ENCODE measurements at places on chromosomes 1 and 21.

- DNase-seq = no peak
Observed at GRCh38 chr21:31299291-31300147, 44.5 kb downstream of the TIAM1 start.

GRCh38 chr1:31781756-31782371 is 17.7 kb upstream of the ADGRB2 start:
- DNase-seq = peak; percentile 54

DNA sequence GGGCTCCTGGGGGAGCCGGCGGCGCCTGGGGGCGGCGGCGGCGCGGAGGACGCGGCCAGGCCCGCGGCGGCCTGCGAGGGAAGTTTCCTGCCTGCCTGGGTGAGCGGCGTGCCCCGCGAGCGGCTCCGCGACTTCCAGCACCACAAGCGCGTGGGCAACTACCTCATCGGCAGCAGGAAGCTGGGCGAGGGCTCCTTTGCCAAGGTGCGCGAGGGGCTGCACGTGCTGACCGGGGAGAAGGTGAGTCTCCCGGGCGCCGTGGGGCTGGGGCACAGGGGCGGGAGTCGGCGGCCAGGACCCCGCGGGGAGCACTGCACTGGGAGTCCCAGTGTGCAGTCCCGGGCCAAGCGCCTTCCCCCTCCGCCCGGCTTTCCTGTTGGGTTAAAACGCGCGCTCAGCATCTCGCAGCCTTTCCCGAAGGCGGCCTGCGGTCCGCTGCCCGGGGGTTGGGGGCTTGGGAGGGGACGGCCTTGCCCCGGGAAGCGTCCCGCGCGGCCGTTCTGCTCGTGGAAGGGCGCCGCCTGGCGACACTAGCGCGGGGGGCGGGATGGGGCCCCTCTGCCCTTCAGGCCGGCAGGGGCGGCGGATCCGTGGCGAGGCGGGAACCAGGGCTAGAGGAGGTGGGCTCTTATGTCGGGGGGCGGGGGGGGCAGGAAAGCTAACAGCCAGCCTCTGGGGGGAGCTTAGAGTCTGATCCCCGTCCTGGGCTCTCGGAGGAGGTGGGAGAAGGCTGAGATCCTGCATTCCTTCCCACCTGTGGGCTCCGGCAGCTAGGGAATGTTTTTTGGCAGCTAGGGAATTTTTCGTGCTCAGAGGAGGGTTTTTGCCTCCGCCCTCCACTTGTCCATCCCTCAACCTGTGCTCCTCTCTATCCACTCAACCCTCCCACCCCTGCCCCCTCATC is 1.1 kb downstream of the HUNK start:
- DNase-seq = peak; percentile 42

DNA sequence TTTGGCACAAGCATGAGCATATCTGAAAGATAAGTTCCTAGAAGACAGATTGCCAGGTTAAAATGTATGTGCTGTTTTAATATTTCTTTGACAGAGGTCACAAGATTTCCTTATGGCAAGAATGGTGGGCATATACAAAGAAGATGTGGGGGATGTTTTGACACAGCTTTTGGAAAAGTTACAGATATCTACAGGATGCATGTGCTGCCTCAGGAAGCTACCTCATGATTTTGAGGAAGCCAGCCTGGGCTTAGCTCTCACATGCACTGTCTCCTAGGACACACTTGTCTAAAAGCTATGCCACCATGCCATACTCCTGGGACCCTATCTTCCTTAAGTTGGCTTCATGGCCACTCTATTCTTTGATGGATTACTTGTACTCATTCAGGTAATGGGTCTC is 99.9 kb downstream of the C1orf94 start:
- DNase-seq = no peak

GRCh38 chr1:220804202-220804586 is 17.5 kb downstream of the MTARC1 start:
- no peak for DNase-seq

DNA sequence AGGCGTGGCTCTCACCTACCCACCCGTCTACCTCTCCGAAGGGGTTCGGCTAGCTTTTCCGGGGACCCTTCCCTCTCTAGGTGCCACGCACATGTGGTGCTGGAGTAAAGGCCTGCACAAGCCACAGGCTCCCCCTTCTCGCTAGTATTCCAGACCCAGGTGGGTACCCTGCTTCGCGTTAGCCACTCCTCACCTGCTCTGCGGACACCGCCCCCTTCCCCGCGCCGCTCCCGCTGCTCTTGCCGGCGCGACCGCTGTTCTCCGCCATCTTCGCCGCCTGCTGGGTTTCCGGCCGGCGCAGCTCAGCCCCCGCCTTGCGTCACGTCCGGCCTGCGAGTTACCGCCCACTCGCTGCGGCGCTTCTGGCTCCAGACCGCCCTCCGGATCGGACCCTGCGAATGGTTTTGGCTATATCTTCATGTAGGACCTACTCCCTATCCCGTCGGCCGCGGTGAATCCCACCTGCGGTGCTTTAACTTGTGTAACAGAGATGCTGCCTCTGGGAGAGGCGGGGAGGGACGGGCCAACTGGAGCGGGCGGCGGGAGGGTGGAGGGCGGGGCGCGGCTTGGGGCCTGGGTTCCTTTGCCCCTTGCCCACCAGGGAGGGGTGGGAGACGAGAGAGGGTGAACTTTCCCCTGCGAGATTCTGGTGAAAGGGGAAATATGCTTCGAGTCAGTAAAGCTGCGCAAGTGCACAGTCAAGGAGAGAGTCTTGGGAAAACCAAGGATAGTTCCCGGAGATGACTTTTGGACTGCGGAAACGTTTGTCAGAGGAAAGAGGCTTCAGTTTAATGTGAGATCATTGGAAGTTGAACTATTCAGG is at the start of the genes NIT1 and PFDN2:
Gene NIT1, plus strand, starts transcription at position 347 of the 823 bp plus-strand sequence. Its CDS starts 72 bp downstream, at position 419.
Gene PFDN2, minus strand, starts transcription at position 279 of the 823 bp plus-strand sequence. Its CDS starts 11 bp downstream, at position 268.
- DNase-seq = peak; percentile 57

GRCh38 chr1:206972728-206973127 is 2.5 kb upstream of the FCAMR start:
- DNase-seq = no peak

DNA sequence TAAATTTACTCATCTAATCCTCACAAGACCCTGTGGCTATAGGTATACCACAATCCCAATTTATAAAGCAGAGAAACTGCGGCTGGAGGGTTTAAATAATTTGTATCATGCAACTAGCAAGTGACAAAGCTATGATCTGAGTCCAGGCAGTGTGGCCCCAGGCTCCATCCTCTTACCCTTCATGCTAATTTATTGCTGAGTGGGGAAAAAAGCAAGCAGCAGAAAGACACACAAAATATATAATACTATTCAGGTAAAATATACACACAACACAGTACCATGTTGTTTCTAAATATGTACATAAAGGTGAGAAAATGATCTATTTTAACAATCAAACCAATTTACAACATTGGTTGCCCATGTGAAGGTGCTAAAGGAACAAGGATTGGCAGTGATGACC is 17.3 kb upstream of the LORICRIN start:
- no peak for DNase-seq

DNA sequence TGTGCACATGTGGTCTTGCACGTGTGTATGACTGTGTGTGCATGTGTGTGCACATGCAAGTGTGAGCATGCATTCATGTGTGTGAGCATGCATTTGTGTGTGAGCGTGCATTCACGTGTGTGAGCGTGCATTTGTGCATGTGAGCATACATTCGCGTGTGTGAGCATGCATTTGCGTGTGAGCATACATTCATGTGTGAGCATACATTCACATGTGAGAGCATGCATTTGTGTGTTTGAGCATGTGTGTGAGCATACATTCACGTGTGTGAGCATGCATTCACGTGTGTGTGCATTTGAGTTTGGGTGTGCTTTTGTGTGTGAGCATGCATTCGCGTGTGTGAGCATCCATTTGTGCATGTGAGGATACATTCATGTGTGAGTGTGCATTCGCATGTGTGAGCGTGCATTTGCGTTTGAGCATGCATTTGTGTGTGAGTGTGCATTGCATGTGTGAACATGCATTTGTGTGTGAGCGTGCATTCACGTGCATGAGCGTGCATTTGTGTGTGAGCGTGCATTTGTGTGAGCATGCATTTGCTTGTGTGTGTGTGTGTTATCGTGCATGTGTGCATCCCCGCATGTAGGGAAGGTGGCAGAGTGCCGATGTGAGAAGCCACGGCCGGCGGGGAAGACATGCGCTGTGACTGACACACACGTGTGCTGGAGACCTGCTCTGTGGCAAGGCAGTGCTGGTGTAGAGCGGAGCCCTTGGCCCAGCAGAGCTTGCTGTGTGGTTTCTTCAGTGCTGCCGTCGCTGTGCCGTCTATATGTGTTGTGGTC is 18.2 kb downstream of the ITGB2 start:
- DNase-seq = no peak

DNA sequence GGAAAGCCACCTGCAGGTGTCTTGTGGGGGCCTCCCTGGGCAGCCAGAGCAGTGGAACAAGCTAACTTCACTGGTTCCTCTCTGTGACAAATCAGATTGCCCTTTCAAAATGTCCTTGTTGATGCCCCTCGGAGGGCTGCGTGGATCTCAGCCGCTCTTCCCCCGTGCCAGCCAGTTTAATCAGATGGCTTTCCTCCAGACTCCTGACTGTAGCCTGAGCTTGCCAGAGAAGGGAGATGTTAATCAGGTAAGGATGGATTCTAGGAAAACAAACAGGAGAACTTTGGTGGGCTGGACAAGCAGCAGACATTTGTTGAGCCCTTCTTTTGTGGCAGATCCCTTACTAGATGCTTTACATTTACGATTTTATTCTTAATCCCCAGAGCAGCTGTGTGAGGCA is 88.2 kb downstream of the DMRTA2 start:
- DNase-seq = no peak

DNA sequence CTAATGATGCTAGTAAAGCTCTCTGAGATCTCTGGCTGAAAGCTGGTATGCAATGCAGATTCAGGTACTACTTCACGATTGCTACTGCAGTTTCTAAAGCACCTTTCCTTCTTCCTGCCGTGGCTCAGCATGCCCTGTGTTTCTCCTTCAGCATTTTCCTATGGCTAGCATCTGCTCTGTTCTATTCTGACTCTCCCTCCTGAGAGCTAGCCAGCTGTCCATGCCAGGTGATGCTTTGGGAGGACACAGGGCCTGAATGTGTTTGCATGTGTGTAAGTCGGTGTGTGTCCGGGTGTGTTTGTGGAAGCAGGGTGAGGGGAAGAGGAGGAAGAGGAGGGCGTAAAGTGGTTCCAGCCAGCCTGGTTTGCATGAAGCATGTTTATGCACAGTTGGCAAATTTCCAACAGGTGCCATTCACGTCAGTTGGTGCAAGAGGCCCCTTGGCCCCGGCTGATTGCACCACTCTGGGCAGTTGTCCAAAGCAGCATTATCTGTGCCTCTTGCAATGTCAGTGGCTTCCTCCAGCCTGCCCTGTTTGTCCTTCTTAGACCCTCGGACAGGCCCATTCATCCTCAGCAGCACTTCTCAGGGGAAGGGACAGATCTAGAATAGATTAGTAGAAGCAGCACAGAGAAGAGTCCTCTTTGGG is 433.3 kb downstream of the DISC1 start:
- DNase-seq = peak; percentile 71

DNA sequence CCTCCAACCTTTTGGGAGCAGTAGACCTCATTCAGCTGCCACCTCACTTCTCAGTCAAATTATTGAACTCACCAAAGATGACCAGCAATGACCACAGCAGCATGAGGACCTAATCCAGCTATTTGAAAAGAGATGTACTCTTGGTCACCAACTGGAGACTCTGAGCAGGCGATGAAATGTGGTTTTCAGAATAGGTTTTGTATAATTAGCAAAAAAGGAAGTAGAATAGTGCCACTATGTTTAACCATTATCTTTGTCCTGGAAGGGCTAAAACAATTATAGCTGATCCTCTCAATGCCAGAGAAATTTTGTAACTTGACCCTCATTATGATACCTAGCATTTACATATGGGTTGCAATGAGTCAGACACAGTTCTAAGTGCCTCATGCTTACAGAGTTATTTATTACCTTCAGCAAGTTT is at the start of gene FCRL2:
Gene FCRL2, minus strand, starts transcription at position 162 of the 421 bp plus-strand sequence. Its CDS starts 59 bp downstream, at position 103.
- DNase-seq = no peak

GRCh38 chr1:203364094-203364801 is 13.3 kb upstream of the FMOD start:
- no peak for DNase-seq

GRCh38 chr1:185566995-185567394 is 167.2 kb upstream of the HMCN1 start:
- DNase-seq = no peak

DNA sequence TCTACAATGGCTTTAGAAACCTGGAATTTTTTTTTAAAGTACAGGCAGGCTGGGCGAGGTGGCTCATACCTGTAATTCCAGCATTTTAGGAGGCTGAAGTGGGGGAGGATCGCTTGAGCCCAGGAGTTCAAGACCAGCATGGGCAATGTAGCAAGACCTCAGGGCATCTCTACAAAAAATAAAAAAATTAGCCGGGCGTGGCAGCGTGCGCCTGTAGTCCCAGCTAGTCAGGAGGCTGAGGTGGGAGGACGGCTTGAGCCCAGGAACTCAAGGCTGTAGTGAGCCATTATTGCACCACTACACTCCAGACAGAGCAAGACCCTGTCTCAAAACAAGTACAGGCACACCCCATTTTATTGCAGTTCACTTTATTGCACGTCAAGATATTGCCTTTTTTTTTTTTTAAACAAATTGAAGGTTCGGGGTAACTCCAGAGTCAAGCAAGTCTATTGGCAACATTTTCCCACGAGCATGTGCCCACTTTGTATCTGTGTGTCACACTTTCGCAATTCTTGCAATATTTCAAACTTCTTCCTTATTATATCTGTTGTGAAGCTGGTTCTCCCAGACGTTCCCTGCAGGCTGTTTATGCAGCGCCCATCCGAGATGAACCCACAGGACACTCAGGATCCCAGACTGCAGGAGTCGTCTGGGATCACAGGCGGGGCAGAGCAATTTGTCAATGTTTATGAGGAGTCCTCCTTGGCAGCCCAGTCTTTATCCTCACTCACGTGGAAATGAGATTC is 4.7 kb downstream of the HES2 start:
- no peak for DNase-seq

GRCh38 chr1:201602413-201603265 is 63.7 kb downstream of the NAV1 start:
- DNase-seq = no peak

DNA sequence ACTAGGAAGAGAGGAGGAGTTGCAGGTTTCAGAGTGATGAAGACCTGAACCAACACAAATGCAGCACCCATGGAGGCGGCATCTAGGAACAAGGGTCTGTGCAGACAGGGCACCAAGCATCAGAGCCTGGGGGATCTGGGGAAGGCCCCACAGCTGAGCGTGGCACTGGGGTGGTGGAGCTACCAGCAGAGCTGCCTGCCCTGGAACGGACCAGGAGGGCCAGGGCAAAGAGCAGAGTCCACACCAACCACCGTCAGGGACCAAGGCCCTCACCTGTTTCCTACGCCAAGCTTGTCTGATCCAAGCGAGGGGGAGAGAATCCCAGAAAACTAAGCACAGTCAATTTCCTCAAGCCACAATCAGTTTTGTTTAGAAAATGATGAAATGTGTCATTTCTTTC is 79.0 kb upstream of the SYT6 start:
- no peak for DNase-seq

DNA sequence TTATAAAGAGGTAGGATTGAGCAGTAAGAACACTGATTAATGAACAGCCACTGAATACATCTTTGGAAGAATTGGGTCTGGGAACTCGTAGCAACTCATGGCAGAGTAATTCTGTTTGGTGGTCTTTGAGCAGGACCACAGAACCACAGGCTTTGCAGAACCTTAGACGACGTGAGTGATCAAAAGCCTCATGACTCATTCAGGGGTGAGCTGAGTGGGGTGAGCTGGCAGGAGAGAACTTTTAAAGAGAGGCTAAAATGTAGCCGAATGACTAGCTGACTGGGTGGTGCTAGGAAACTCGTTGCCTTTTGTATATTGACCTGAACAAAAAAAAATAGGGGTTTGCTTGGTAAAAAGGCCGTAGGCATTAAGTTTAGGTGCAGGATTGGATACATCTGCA is 313.8 kb downstream of the TGFB2 start:
- no peak for DNase-seq

Data from NCI-H524 (cell line).